ENCODE measurements at places on chromosomes 16 and 17. TPM values are rescaled to one million over a fixed set of nuclear protein-coding genes. Genes with fewer than 3 reads are reported as not detected.
A peak's percentile ranks its signal among the peaks of the same experiment; 100 is the strongest.

- no peak for DNase-seq
These were observed 20.4 kb downstream of the USP10 start for GRCh38 chr16:84720177-84720579.

GRCh38 chr16:89983536-89983935 is 35.0 kb downstream of the DEF8 start:
- DNase-seq: no peak

DNA sequence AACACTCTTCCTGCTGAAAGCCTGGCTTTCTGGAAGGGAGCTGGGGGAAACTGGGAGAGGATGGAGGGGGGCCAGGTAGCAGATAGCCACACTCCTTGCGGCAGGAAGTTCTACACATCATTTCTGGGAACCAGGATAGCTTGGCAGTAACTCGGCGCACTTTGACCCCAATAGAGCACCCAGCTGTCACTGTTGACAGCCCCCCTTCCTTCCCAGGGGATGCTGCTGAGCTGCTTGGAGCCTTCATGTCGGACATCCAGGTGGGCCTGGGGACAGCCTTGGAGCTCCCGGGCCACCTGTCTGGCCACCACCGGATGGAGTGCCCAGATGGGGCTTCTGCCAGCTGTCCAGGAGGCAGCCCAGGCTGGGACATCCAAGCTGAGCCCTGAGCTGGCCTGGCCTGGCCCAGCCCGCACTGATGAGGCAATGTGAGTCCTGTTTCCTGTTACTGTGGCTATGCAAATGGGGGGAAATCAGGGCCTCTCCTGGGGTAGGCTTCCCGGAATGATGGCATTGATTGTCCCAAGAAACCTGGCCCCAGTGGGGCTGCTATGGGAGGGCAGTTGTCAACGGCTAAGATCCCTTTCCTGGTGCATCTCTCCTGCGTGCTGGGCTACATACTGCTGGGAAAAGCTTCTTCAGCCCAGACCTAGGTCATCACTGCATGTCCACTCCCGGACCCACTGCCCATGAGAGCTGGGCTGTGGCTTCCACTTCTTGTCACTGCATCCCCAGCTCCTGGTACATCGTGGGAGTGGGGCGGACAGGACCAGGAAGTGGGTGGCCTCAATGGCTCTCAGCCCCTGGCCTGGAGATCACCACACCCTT is 50.0 kb downstream of the SOCS1 start:
- DNase-seq: no peak

DNA sequence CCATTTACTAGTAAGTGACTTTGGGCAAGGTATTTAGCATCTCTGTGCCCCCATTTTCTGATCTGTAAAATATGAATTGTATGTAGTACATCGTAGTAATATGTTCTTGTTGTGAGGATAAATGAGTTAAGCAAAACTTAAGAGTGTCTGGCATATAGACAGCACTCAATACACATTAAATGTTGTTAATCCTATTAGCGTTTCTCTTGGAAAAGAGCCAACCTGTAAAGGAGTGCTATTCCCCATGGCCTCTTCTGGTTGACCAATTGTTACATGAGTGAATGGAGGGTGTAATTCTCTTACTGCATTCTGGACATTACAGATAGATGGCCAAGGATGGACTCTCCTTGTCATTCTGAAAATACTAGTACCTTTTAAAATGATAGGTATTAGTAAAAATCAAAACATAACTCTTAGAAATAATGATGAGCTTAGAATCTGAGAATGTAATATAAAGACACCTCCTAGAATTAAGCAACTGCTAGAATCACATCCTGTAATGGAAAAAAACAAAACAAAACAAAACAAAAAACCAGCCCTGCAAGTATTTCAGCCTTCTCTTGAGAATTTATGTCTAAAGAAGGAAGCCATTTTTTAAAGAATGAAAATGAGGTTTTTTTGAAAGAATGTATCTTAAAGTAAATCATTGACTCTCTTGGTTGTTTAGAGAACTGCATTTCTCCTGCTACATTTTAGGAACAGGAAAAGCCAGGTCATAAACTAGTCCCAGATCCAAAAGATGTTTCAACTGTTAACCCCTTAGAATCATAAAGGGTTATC is 30.5 kb downstream of the IQCK start:
- no peak for DNase-seq

- no peak for DNase-seq
These were observed 100.3 kb upstream of the KIF2B start for GRCh38 chr17:53722407-53722806.

GRCh38 chr16:4285167-4285566 is 12.3 kb upstream of the TFAP4 start:
- no peak for DNase-seq

DNA sequence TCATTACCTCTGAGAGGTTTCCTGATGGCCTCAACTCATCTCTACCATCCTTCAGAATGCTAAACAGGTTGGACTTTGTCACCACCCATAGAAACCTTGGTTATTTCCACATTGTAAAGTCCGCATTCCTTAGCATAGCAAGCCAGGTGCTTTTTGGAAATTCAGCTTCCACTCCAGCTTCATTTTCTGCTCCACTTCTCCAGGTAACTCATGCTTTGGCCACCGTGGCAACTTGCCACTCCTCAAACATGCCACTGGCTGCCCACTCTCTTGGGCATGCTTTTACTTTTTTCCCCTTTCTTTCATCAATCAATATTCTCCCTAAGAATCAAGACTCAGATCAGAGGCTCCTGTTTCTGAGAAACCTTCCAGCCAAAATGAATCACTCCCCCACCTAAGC is 203.3 kb downstream of the CA10 start:
- DNase-seq: no peak

DNA sequence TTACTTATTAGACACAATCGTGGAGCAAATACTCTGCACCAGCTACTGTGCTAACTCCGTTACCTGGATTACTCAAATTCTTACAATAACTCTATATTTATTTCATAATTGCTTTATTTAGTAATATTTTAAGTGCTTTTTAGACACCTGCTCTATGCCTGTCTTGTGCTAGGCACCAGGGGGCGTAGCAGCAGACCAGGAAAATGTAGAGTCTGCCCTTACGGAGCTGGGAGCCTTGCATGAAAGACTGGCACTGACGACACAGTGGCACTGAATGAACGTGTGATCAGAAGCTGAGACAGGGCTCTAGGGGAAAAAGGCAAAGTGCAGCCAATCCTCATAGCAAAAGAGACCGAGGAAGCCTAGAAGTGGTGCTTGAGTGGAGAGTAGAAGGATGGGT is 486.5 kb downstream of the CDH13 start:
- DNase-seq: peak; percentile 15

GRCh38 chr17:70232466-70232865 is 63.1 kb downstream of the KCNJ2 start:
- no peak for DNase-seq

DNA sequence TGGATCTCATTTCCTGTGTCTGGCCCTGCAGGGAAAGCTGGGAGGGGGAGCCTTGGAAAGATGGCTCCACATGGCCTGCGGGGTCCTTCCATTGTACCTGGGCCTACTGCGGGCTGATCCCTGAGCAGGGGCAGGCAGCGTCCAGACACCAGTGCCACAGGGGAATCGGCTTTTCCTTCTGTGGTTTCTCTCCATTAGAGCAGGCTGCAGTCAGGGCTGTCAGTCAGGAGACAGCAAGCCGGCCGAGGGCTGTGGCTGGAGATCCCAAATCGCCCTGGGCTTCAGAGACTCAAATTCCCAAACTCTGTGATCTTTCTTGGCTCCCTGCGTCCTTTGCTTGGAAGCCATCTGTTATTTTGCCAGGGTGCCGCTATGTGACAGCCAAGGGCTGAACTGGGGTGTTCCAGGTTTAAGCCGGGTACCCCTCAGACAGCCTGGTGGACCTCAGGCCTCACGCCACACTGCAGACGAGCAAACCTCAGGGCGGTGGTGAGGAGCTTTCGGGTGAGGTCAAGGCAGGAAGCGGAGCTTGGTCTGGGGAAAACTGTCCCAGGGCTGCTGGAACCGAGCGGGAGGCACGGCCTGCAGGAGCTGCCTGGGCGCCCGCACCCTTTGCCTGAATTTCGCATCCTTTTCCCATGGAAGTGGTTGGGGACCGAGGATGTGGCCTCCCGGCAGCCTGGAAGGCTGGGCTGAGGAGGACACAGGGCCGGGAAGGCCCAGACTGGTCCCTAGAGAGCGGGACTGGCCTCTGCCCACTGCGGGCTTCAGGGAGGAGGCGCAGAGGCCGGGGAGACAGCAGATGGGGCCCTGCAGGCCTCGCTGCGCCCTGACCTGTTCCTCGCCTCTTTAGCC is 1.5 kb upstream of the CPNE7 start:
- no peak for DNase-seq

GRCh38 chr16:79329166-79329521 is 271.4 kb downstream of the MAF start:
- no peak for DNase-seq

GRCh38 chr17:60527701-60528100 is 1.7 kb upstream of the APPBP2 start:
- no peak for DNase-seq

GRCh38 chr16:11456741-11457140 is 111.5 kb downstream of the RMI2 start:
- no peak for DNase-seq

DNA sequence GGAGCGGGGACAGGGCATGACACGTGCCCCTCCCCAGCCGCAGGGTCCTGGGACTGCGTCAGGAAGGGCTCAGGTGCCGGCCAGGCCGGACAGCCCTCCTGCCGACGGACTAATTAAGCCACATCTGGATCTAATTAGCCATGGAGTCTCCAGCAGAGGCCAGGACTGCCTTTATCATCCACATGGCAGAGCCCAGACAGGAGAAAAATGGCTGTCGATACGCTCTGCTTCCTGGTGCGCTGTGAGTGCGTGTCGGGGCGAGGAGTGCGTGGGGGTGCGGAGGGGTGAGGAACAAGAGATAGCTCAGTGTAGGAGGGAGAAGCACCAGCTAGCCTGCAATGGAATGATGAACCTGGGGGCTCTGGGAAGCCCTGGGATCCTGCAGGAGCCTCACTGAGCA is 218.8 kb downstream of the IRF8 start:
- DNase-seq: no peak

CDR2L gene
- 24.1 TPM for total RNA-seq

FSCN2 gene
- total RNA-seq: 0.43 TPM

CDK12 gene
- 69.8 TPM for total RNA-seq

SPN gene
- 0.07 TPM for total RNA-seq
